ENCODE measurements at places on chromosomes 6 and 20. TPM values are rescaled to one million over a fixed set of nuclear protein-coding genes. Genes with fewer than 3 reads are reported as not detected.

GRCh38 chr6:38871741-38872568, 156.8 kb downstream of the DNAH8 start:
- peak; percentile 51 for DNase-seq

DNA sequence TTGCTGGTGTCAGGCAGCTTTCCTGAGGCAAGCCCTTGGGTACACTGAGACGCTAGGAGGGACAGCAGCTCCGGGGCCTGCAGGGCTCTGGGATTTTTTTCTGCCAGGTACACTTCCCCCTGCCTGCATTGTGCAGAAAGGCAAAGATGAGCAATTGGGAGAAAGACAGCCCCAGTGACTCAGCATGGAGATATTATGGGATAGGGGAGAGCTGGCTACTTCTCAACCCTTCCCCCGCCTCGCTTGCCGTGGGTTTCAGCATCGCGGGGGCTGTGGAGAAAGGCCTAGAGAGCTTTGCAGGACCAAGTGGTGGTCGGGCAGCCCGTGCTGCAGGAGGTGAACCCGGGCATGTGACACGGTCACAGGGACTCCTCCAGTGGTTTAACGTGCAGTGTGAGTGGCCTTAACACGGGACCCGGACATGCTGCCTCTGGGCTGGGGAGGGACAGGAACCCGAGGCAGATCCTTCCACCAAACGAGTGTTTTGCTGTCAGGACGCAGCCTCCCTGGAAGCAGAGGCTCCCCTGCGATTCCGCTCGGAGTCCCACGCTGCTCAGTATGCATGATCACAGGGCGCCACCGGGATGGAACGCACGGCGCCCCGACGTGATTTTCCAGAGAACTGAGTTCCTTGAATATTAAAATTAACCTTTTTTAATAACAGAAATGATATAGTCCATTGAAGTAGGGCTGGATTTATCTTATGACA, 139.9 kb downstream of the CDH4 start:
- no peak for DNase-seq

DNA sequence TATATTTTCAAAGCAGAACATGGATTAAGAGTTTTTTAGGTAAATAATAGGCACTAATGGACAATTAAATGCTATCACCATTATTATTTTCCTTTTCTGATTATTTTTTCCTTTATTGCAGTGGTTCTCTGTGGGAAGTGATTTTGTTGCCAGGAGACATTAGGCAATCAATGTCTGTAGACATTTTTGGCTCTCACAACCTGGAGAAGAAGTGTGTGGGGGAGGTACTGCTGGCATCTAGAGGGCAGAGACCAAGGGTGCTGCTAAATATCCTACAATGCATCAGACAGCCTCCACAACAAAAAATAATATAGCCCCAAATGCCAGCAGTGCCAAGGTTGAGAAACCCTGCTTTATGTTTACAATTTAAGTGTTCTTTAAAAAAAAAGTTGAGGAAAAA, 8.3 kb downstream of the IFNGR1 start:
- no peak for DNase-seq

- no peak for DNase-seq
Measured at GRCh38 chr6:79538106-79538971, 1.1 kb upstream of the LCA5 start.

DNA sequence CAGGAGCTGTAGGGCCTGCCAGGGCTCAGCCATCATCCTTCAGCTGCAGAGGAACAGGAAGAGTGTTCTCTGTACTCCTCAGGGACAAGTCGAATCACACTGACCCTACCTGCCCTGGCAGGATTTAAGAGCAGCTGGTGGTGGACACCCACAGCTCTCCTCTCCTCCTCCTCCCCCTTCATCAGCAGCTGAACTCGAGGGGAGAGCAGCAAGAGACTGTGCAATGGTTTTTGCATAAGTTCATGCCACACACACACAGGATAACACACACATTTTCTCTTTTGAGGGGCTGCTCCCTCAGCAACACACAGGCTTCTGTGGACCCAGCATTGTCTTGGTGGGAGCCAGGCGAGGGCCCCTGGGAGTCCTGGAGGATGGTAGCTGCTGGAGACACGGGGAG, at the start of gene CST11:
CST11 (minus strand) TSS at position 101 of the 400 bp plus-strand sequence; CDS start at position 36, 65 bp downstream.
- no peak for DNase-seq

GRCh38 chr20:33656010-33656782, 5.9 kb upstream of the C20orf144 start:
- DNase-seq: no peak

DNA sequence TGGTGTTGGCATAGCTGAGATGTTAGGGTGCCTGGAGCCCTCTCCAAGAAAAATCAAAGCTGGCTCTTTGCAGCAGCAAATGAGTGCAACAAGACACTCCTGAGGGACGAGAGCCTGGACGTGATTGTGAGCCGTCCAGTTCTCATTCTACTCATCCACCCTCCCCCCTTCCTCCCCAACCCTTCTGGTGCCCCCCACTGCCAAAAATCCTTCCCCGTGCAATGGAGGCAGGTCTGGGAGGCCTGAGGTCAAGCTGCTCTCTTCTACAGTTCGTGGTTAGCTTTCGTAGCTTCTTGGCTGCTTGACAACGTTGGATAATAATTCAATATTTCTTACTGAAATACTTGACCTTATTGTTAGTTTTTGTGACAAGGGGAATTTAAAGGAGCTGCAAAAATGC, 185.3 kb upstream of the SUPT3H start:
- no peak for DNase-seq

DNA sequence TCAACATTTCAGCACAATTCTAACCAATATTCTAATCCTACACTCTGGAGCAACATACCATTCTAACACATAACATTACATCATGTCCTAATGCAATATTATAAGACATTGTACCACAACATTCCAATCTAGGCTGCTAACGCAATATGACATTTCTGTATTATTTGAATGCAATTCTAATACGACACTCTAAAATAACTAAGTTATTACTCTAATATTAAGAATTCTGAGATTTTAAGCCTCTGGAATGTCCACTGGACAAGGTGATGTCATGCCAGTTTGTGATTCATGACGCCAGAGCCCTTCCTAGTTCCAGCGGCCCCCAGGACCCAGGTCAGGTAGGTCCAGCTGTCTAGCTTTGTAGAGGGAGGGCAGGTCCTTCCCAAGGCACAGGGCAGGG, 69.7 kb upstream of the SIRPA start:
- DNase-seq: no peak

DNA sequence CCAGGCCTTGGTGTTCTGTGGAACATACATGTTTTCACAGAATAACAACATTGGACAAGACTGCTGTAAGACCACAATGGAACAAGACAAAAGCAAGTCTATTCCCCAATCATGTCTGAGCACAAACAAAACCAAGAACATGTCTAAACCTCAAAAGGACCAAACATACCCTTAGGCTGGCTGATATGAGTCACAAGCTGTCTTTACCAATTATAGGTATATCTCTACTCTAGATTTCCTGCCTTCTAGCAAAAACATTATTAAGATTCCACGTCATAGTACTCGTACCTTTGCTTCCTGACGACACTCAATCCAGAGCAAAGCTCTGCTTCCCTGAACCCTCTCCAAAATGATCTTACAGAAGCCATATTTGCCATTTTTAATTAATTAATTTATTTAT, 15.4 kb upstream of the L3MBTL1 start:
- no peak for DNase-seq

The MAFB gene
- total RNA-seq: 17.3 TPM

The AGER gene
- total RNA-seq: 16.9 TPM

The POPDC3 gene
- not detected for total RNA-seq

The HLA-DMA gene
- total RNA-seq: 65.3 TPM

The PTGIS gene
- 57.8 TPM for total RNA-seq

Measured in ureter (tissue), 1 donor.